Lower lobe of right lung (tissue), 2 donors: ENCODE measurements at places on chromosomes 5 and 9. TPM values are rescaled to one million over a fixed set of nuclear protein-coding genes. Genes with fewer than 3 reads are reported as not detected.

Gene ZDHHC21
- 19.7 TPM for total RNA-seq

Gene XPA
- total RNA-seq, result 11.3 TPM

Gene CARD19
- 25.6 TPM for total RNA-seq

Gene TMEM232
- 11.4 TPM for total RNA-seq

Gene LHX3
- not detected for total RNA-seq

Gene ANXA1
- total RNA-seq, result 340 TPM

Gene MLANA
- not detected for total RNA-seq

Gene VLDLR
- total RNA-seq, result 16.3 TPM

Gene CCL27
- total RNA-seq, result not detected

DNA sequence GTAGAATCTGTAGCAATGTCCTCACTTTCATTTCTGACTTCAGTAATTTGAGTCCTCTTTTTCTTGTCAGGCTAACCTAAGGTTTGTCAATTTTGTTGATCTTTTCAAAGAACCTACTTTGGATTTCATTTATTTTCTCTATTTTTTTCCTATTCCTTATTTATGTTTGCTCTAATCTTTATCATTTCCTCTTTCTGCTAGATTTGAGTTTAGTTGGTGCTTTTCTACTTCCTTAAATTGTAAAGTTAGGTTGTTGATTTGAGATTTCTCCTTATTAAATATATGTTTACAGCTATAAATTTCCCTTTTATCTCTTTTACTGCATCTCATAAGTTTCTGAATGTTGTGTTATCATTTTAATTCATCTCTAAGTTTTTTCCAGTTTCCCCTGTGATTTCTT is 75.1 kb upstream of the FAM120A start:
- H3K27me3 ChIP-seq, result no peaks in the 10 kb centered on the region
- no peak overlapping the region for H3K4me3 ChIP-seq
- no peak for DNase-seq
- no peaks in the 10 kb centered on the region for H3K36me3 ChIP-seq
- no peaks in the 10 kb centered on the region for H3K4me1 ChIP-seq

DNA sequence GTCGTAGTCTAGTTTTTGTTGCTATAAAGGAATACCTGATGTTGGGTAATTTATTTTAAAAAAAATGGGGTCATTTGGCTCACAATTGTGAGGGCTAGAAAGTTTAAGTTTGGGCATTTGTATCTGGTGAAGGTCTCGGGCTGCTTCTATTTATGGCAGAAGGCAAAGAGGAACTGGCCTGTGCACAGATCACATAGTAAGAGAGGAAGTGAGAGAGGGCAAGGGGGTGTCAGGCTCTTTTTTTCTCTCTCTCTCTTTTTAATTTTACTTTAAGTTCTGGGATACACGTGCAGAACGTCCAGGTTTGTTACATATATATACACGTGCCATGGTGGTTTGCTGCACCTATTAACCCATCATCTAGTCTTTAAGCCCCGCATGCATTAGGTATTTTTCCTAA is 453.3 kb downstream of the DIRAS2 start:
- no peak overlapping the region for H3K4me3 ChIP-seq
- H3K36me3 ChIP-seq, result no peaks in the 10 kb centered on the region
- peaks cover 4% of the 10 kb centered on the region for H3K27me3 ChIP-seq
- no peak overlapping the region for H3K27ac ChIP-seq
- no peak for DNase-seq

GRCh38 chr5:40678026-40678425 is 1.7 kb upstream of the PTGER4 start:
- DNase-seq, result no peak
- H3K4me3 ChIP-seq, result peak overlapping the region; percentile 82
- H3K4me1 ChIP-seq, result peaks cover 30% of the 10 kb centered on the region
- no peaks in the 10 kb centered on the region for H3K36me3 ChIP-seq

- no peak for DNase-seq
- no peaks in the 10 kb centered on the region for H3K36me3 ChIP-seq
- H3K4me3 ChIP-seq, result no peak overlapping the region
- H3K27me3 ChIP-seq, result no peaks in the 10 kb centered on the region
- no peaks in the 10 kb centered on the region for H3K4me1 ChIP-seq
Observed at GRCh38 chr9:81492710-81493447, 196.5 kb downstream of the TLE1 start.

DNA sequence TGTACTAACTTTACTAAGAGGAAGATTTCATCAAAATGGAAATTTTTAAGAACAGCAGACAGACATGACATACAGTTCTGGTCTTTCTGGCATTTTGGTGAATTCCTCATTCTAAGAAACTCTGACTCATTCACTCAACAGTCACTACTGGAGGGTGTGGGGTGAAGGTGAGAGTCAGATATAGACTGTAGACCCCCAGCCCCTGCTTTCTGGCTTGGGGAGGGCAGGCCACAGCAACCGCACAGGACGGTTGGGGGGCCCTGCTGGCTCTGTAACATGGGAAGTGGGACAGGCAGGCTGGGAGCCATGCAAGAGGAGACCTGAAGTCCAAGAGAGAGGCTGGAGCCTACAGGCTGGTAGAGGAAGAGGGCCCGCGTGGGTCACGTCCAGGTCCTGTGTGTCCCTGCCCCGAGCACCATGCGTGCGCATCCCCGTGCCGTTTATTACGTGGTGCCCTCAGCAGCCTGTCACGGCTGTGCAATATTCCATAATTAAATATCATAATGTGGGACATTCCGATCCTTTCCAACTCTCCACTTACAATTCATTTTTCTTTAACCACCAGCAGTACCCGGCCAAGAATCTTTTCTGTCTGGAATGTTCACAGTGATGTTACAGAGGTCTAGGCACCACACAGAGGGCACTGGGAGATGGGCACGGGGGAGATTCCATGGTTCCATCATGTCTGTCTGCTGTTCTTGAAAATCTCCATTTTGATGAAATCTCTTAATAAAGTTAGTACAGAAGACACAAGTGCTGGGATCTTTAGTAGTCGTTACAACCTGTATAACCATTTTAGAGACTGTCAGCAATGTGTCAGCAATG is 75.5 kb downstream of the SEMA4D start:
- H3K27ac ChIP-seq, result peak overlapping the region; percentile 54
- peaks cover 31% of the 10 kb centered on the region for H3K4me1 ChIP-seq
- peak; percentile 64 for DNase-seq

- H3K27me3 ChIP-seq, result no peaks in the 10 kb centered on the region
- peak; percentile 92 for DNase-seq
- peaks cover 91% of the 10 kb centered on the region for H3K4me1 ChIP-seq
- peak within 1 kb of the TSS; percentile 99 for H3K4me3 ChIP-seq
Observed at GRCh38 chr5:180802325-180803180, at the start of gene MGAT1. Gene MGAT1, minus strand, starts transcription at chr5:180802806. Its CDS starts 9,835 bp downstream, at chr5:180792971.

DNA sequence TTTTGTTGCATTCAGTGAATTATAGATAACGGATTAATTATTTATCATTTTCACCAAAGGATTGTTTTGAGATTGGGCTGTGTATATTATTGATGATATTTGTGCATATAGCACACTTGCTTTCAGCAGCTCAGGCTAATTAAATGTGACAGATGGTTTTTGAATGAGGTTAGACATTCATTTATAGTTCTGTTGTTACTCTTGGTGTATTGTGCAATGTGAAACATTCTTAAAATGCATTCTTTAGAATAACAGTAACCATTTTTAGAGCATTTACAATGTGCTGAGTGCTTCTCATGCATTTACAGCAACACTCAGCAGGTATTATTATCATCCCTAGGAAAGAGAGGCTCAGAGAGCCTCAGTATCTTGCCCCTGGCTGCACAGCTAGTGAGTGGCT is 23.8 kb downstream of the NANS start:
- peaks cover 20% of the 10 kb centered on the region for H3K4me1 ChIP-seq
- peaks cover 78% of the 10 kb centered on the region for H3K36me3 ChIP-seq
- H3K27me3 ChIP-seq, result no peaks in the 10 kb centered on the region
- H3K4me3 ChIP-seq, result no peak overlapping the region

GRCh38 chr9:113581865-113582697 is 118.6 kb downstream of the RGS3 start:
- peak overlapping the region; percentile 46 for H3K4me3 ChIP-seq
- DNase-seq, result peak; percentile 90
- H3K27me3 ChIP-seq, result no peaks in the 10 kb centered on the region
- peak overlapping the region; percentile 85 for H3K27ac ChIP-seq
- H3K4me1 ChIP-seq, result peaks cover 96% of the 10 kb centered on the region

GRCh38 chr9:89179540-89179894 is 899 bp upstream of the SHC3 start:
- H3K27ac ChIP-seq, result peak overlapping the region; percentile 81
- no peaks in the 10 kb centered on the region for H3K36me3 ChIP-seq
- peak overlapping the region; percentile 61 for H3K4me3 ChIP-seq
- DNase-seq, result no peak
- peaks cover 32% of the 10 kb centered on the region for H3K27me3 ChIP-seq
- H3K4me1 ChIP-seq, result peaks cover 35% of the 10 kb centered on the region

GRCh38 chr9:18971404-18971803 is 61.6 kb downstream of the SAXO1 start:
- H3K27ac ChIP-seq, result no peak overlapping the region
- no peaks in the 10 kb centered on the region for H3K27me3 ChIP-seq
- no peaks in the 10 kb centered on the region for H3K36me3 ChIP-seq
- no peak for DNase-seq
- no peaks in the 10 kb centered on the region for H3K4me1 ChIP-seq

DNA sequence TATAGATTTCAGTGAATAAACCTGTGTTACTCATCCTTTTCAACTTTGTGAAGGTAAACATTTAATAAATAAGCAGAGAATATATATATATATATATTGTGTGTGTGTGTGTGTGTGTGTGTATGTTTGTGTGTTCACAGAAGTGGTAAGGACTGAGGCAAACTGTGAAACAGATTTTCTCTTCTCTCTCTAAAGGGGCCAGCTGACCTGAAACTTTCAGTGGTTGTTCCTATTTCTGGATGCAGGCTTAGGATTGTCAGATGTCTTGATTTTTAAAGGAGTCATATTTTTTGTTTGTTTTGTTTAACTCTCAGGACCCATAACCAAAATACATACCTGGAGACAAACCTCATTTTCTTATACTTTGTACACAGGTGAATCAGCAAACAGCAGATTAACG is 714.9 kb upstream of the MEF2C start:
- H3K27ac ChIP-seq, result no peak overlapping the region
- DNase-seq, result no peak
- no peaks in the 10 kb centered on the region for H3K4me1 ChIP-seq
- H3K4me3 ChIP-seq, result no peak overlapping the region
- no peaks in the 10 kb centered on the region for H3K27me3 ChIP-seq

DNA sequence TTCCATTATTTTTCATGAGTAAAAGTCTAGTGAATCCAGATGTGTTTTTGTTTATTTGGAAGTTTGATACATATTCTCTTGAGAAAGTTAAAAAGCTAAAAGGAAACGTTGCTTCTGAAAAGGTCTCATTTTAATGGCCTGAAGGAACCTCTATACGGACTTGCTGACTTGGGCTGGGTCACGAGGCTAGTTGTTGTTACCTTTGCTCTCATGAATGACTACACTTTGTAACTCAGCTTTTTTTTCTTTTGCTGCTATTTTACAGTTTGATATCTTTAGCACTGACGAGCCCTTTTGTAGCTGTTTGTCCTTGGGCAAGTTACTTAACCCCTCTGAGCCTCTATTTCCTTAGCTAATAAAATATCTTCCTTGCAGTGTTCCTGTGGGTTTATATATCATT is 211.5 kb downstream of the PCSK5 start:
- peaks cover 13% of the 10 kb centered on the region for H3K36me3 ChIP-seq
- H3K27me3 ChIP-seq, result no peaks in the 10 kb centered on the region
- no peak overlapping the region for H3K27ac ChIP-seq
- DNase-seq, result no peak
- H3K4me1 ChIP-seq, result peaks cover 21% of the 10 kb centered on the region

GRCh38 chr9:16282216-16282615 is 588.3 kb downstream of the BNC2 start:
- no peaks in the 10 kb centered on the region for H3K36me3 ChIP-seq
- H3K27me3 ChIP-seq, result no peaks in the 10 kb centered on the region
- DNase-seq, result no peak
- no peaks in the 10 kb centered on the region for H3K4me1 ChIP-seq

DNA sequence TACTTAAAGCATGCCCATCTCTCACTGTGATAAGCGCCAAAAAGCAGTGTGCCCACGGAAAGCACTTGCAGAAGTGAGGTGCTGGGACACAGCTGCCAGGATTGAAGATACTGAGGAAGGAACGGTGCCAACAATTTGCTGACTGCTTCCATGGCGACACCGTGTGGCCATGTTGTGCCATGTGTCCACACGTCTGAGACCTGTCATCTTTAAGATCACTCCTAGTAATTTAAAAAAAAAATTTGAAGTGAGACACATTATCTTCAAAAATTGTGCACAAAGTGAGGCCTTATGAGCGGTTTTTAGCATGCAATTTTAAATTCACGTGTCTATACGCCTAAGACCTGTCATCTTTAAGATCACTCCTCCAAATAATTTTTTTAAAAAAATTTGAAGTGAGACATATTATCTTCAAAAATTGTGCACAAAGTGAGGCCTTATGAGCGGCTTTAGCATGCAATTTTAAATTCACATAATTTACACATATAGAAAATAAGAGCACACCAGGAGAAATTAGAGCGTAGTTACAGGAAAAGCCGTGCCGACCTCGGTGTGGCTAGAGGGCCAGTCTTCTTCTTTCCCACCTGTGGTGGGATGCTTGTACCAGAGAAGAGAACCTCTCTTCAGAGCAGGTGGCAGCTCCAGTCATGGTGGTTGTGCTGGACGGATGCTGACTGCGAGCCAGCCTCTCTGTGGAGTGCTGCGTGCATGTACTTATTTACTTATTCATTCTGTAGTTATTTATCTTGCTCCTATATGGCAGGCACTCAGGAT is 21.4 kb upstream of the FLT4 start:
- H3K27me3 ChIP-seq, result peaks cover 19% of the 10 kb centered on the region
- H3K4me3 ChIP-seq, result no peak overlapping the region
- H3K36me3 ChIP-seq, result no peaks in the 10 kb centered on the region
- no peak overlapping the region for H3K27ac ChIP-seq
- H3K4me1 ChIP-seq, result peaks cover 7% of the 10 kb centered on the region
- no peak for DNase-seq

DNA sequence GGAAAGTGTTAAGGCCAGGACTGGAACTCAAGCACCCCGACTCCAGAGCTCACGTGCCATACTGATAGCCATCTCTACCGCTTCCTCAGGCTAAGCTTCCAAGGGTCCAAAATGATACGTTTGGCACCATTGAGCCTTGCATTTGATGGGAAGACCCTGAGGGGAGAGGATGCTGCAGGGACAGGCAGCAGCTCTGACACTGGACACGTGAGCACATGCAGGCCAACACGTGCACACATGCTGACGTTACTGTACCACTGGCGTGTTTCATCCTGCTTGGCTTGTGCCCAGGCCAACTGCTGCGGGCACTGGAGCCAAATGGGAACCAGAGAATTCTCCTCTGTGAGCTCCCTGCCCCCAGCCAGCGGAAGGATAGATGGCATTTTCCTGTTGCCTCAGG is 5.2 kb downstream of the FAT2 start:
- H3K4me3 ChIP-seq, result no peak overlapping the region
- DNase-seq, result no peak
- no peaks in the 10 kb centered on the region for H3K36me3 ChIP-seq
- no peak overlapping the region for H3K27ac ChIP-seq
